ENCODE measurements at places on chromosomes 1 and 21.

DNA sequence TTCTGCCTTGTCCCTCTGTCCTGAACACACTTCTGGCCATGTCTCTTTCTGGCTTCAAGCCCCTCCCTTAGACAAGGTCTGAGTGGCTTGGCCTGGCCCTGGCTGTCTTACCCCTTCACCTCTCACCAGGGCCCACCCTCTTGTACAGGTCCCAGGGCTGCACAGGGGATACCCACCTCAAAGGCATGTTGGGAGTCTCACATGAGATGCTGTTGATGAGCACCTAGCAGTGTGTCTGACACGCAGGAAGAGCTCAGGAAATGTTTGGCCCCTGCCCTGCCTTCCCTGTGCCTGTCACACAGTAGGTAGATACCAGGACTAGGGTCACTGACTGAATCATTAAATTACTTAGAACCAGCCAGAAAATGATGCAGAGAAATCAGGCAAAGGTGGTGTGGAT lies 16.6 kb downstream of the ZNF362 start:
- DNase-seq = no peak

DNA sequence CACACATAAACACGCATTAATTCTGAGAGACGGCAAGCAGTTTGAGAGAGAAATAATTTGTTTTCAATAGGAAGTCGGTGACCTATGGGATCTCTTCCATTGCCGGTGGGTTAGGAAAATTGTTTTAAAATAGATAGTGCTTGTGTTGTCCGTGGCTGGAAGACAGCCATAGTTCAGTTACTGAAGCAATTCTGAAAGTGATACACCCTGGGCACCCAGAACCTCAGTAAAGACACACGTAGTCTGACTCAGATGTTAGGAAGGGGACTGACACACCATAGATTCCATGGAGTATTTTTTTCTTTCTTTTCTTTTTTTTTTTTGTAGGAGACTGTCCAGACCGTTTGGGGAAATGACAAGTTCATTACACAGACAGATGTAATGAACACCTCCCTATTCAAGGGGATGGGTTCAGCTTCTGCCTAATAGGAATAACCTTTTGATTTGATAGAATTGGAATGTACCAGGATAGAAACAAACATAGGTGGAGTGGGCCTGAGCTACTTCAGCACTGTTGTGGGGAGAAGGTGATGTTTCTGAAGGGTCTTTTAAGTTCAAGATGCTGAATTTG lies 1.6 kb downstream of the C1orf21 start:
- DNase-seq = peak; percentile 16

- peak; percentile 50 for DNase-seq
These were observed 122.2 kb downstream of the CCDC185 start for GRCh38 chr1:223515421-223515820.

GRCh38 chr1:226692051-226692792 lies 46.9 kb downstream of the ITPKB start:
- no peak for DNase-seq

DNA sequence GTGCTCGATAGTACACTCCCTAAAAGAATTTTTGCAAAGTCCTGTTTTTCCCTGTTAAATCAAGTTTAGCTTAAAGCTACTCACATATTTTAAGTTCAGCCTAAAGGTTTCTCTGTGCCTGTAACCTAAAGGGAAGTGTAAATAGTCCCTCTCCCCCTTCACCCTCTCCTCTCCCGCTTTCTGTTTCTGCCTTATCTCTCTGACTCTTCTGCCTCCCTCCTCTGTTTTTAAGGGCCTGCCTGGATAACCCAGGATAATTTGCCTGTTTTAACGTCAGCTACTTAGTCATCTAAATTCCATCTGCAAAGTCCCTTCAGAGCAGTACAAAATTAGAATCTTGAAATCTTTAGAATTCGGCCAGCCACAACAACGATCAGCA lies 92.6 kb downstream of the NID1 start:
- no peak for DNase-seq

DNA sequence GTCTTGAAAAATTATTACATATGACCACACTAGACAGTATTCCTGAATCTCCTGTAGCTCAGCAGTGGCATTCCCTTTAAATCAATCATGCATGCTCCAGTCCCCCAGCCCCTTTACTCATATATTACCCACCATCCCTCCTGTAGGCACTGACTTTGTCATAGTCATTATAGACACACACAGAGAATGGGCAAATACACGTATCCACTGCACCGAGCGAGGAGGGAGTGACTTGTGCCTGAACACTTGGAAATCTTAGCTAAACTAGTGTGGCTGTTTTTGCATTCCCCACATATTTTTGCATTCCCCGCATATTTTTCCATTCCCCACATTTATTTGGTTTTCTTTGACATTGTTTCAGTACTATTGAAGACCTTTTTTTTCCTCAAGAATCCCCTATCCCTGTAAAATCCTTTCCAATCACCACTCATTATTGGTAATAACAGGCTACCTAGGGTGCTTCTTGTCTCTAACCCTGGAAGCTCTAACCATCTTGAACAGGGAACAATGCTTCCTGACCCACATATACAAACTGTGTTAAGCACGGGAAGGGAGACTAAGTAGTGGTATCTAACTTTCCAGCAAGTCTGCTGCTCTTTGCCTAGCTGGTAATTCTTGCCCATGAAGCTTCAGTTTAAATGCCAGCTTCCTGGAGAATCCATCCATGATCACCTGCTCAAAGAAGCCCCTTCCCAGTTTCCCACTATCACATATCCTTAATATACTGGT lies 534.4 kb upstream of the CAMK1G start:
- DNase-seq = no peak
